ENCODE measurements at places on chromosomes 2 and 18.

DNA sequence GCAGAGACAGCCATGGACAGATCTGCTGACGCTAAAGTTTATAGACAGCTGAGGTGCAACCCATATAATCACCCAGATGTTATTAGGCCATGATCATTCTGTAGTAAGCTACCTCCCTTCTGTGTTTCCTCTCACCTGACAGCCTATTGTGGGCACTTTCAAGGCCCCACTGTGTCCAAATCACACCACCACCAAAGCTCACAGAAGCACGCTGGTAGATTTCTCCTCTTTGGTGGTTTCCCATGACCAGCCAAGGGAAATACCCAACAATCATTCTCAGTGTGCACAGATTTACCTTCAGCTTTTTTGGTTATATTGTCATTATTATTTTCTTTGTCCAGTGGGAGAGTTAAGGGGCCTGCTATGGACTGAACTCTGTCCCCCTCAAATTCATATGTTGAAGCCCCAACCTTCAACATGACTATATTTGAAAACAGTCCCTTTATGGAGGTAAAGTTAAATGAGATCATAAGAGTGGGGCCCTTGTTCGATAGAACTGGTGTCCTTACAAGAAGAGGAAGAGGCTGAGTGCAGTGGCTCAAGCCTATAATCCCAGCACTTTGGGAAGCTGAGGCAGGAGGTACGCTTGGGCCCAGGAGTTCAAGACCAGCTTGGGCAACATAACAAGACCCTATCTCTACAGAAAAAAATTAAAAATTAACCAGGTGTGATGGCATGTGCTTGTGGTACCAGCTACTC is 74.0 kb upstream of the MSH6 start:
- no peak for DNase-seq

DNA sequence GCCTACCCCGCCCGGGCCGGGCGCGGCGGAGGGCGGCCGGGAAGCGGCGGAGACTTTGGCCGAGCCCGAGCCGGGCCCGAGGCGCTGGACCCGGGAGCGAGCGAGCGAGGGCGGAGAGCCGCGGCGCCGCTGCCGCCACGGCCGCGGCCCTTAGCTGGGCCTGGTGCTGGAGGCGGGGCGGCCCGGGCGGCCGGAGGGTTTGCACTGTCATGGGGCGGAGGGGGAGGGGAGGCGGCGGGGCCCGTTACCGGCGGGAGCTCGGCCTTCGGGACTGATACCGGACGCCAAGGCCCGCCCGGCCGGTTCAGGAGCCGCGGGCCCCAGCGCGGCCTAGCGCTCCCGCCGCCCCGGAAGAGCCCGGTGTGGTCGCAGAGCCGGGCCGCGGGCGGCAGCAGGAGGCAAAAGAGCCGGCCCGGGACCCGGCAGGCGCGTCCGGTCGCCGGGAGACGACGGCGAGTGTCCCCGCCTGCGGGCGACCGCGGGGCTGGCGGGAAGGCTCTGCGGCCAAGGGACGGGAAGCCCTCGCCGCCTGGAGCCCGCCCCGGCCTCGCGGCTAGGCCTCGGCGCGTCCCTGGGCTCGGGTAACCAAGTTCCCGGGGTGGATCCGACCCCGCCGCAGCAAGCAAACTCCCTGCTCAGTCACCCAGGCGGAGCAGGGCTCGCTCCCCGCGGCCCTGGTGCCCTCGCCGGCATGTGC is 697 bp downstream of the KCMF1 start:
- DNase-seq = no peak

- no peak for DNase-seq
Measured at GRCh38 chr2:127506510-127506909, 19.8 kb downstream of the IWS1 start.

- no peak for DNase-seq
Measured at GRCh38 chr2:189210250-189211087, 30.9 kb upstream of the COL5A2 start.

DNA sequence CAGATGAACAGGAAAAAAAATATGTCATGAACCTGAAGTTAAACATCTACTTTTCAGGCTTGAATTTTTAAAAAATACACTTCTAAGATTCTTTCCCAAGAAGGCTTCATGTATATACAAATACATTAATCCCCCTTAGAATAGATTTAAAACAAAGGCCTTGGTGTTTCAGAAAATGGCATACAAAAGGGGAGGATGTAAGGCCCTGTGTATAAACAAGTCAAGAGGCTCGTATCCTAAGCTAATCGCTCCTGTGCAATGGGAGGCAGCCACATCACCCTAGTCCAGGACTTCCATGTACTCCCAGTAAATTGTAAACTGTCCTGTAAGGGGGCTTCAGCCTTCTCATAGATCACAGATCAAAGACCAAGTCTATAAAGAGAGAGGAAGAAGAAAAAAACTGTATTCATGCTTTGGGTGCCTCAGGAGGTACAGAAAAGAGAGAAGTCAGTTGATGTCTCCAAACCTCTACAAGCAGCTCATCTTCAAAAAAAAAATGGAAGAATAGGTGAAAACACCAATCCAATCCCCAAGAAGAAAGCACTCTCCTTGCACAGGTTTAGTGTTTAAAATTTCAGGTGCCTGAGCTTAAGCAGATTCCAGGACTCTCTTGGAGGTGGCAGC is 53.9 kb downstream of the ANKRD44 start:
- DNase-seq = no peak

GRCh38 chr2:177254433-177255226 is 9.9 kb downstream of the NFE2L2 start:
- DNase-seq = peak; percentile 37

GRCh38 chr18:13619505-13620205 is 106.7 kb downstream of the FAM210A start:
- DNase-seq = no peak

DNA sequence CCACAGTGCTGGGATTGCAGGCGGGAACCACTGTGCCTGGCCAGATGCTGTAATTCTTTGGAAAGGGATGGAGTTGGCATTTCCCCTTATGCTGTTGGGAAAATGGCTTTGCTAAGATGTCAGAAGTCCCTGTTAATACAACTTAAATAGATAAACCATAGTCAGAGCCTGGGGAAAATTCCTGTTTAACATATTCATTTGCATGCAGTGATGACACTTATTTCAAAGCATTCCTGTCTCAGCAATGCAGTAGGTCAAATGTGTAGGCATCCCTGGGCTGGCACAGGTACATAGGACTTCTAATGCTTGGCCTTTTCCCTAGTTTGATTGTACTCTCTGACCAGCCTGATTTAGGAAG is 38.6 kb downstream of the RAMP1 start:
- no peak for DNase-seq

- no peak for DNase-seq
Measured at GRCh38 chr2:194314042-194314441, 1343.0 kb upstream of the SLC39A10 start.

- DNase-seq = no peak
Measured at GRCh38 chr2:15640261-15640711, 48.6 kb downstream of the DDX1 start.

DNA sequence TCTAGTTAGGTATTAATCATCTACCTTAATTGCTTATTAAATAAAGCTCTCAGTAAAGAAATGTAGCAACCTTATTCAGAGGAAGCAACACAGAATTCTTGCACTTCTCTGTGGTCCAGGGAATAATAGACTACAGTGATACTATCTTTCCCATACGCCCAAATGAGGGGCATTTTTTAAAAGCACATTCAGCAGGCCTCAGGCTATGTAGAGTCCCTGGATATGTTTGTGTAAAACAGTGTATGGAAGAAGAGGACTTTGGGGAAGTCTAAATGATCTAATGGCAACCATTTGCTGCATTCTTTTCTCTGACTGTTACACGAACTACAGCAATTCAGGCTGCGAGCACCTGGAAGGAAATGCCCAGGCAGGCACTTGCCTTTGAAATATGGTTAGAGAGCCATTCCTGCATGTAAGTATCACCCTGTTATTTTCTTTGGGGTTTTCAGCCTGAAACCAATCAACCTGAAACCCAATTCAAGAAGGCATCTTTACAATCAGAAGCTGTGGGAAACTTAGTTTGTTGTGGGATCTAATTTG is 1814.7 kb upstream of the CELF4 start:
- no peak for DNase-seq

DNA sequence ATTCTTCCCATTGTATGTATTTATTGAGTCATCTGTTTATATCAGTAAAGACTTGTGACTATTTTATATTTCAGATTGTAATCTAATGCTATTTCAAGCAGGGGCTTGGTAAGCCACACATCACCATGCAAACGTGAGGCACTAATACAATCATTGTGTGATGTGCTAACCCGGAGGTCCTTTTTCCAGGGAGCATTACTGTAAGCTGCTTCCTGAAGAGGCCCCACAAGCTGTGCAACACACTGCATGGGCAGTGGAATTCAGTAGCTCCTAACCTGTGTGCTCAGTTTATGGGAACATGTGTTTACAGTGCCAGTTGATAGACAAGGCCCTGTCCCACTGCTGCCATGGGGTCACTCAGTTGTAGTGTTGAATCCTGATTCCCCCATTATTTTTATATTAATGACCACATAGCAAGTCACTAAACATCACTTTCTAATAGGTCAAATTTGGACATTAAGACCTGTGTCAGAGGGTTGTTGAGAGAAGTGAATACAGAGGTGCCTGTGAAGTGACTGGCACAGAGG is 162.9 kb downstream of the FHOD3 start:
- DNase-seq = no peak

DNA sequence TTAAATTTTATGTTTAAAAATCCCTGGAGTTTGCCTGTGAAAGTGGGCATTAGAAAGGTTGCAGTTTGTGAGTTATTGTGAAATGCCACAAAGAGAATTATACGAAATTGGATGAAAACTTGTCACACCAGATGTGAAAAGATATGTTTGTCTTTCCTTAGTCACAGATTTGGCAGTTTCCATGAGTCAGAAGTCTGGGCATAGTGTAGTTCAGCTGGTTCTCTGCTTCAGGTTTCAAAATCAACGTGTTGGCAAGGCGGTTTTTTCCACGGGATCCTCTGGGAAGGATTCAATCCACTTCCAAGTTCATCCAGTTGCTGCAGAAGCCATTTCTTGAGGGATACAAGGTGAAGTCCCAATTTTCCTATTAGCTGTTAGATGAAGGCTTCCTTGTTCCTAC is 658.0 kb upstream of the CDH2 start:
- no peak for DNase-seq

GRCh38 chr2:206867006-206867405 is 72.3 kb upstream of the CPO start:
- DNase-seq = no peak

DNA sequence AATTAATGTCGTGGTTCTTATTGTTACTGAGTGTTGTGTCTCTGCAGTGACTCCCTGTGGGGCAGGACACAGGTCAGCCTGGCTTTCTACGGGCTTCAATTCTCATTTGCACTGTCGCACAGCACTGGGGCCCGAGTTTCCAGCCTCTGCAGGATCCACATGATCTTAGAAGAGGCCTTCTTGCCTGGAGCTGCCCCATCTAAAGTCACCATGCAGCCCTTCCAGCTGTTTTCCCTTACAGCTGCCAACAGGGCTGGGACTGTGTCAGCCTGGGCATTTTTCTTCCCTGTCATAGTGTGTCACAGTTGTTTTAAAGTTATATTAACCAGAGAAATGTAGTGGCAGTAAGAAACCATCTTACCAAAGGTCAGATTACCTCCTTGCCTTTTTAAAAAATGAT is 27.0 kb downstream of the FHL2 start:
- no peak for DNase-seq

- peak; percentile 32 for DNase-seq
Measured at GRCh38 chr2:223725494-223725893, 111.9 kb downstream of the AP1S3 start.

DNA sequence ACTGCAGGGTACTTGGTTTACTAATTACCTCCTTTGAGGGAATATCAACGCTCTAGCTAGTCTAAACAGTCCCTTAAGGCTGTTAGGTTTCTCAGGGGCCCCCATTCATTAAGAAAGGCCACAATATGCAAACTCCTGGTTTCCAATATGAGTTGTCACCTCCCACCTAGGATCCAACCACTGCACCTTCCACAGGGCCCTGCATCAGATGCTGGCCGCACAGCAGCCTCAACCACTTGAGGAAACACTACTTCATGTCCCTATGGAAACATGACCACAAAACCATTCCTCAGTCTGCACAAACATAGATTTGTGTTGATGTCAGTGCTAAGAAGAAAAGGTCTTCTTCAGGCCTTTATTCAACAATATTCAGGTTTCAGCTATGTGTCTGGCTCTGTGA is 40.9 kb downstream of the STAT4 start:
- no peak for DNase-seq

- no peak for DNase-seq
Measured at GRCh38 chr18:37701967-37702366, 136.4 kb upstream of the CELF4 start.

GRCh38 chr2:71102981-71103681 is 26.9 kb downstream of the MCEE start:
- no peak for DNase-seq

DNA sequence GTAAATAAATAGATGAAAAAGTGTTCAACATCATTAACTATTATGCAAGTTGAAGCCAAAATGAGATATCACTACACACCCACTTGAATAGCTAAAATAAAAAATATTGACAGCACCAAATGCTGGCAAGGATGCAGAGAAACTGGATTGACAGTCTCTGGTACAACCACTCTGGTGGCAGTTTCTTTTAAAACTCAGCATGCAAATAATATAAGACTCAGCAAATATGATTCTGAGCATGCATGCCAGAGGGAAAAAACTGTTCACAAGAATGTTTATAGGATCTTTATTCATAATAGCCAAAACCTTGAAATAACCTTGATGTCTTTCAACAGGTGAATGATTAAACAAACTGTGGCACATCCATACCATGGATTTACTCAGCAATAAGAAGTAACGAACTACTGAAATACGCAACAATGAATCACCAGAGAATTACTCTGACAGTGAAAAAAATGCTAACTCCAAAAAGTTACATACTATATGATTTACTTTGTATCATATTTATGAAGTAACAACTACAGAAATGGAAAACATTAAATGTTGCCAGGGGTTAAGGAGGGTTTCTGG is 131.8 kb downstream of the PIGN start:
- no peak for DNase-seq

GRCh38 chr18:48811401-48811800 is 139.4 kb downstream of the SMAD7 start:
- no peak for DNase-seq

- no peak for DNase-seq
Measured at GRCh38 chr2:176464886-176465564, 195.8 kb downstream of the MTX2 start.

DNA sequence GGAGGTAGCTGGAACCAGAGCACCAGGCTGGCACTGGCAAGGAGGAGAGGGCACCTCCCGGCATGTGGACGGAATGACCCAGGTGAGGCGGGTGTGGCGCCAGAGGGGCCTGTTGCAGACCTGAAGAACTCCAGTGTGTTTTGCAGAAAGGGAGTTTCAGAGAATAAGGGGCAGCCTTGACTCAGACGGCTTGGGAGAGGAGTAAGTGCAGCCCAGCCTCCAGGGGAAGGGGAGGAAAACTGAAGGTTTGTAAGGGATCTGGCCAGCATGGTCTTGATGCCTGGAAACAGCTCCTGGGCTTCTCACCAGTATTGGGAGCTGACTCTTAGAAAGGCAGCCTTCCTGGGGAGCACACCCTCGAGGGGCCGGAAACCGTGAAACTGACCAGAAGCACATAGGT is 101.1 kb downstream of the AGAP1 start:
- no peak for DNase-seq

DNA sequence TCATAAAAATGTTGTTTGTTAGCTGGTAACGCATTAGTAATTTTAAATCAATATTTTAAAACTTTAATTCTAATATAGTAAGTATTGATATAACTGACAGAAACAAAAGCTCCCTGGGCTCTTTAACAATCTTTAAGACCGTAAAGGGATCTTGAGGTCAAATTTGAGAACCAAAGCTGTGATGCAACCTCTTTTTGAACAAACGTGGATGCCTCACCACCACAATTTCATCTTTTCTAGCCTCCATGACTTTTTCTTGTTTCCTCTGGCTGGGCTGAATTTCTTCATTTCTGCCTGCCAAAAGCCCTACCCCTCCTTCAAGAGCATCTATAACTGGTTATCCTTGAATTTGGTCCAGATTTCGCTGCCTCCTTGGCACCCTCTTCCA is 563 bp upstream of the POLE4 start:
- DNase-seq = no peak

Data from hippocampal formation (tissue), 2 donors.